CD4-positive, alpha-beta T cell treated with Interleukin-6 at 100 ng/mL for 8 hours (primary cell): ENCODE measurements at places on chromosomes 12 and 14.

GRCh38 chr12:27460471-27460978, 14.0 kb downstream of the SMCO2 start:
- no peak for DNase-seq

DNA sequence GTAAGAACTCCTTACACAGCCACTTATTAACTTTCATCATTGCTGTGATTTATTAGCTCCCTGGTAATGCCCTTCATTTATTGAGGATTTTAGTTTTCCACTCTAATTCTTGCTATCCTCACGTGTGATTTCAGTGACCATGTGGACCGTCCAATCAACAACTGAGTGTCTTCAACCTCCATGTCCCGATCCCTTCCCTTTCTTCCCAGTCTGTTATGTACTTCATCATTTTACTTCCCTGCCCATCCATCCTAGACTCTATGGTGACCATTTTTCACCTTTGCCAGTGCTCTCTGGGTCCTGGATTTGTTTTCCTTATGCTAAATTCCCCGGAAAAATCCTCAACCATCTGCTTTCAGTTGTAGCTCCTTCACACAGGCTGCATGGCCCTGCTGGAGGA, 111.0 kb downstream of the MSRB3 start:
- DNase-seq, result no peak

- DNase-seq, result peak; percentile 48
Measured at GRCh38 chr12:53208877-53209463, 1.9 kb upstream of the ITGB7 start.

DNA sequence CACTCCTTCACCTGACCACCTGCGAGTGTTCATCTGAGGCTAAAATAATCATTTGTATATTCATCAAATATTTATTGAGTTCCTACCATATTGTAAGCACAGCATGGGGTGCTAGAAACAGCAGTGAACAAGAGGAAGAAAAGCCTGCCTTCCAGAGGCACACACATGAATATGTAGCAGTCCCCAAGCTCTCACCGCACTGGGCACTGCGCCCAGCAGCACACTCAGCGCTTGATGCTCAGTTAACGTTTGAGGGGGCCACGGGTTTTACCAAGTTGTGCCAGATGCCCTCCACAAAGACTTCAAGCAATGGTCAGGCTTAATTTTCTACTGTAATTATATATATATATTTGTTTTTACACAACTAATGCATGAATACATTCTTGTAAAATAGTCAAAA, 52.0 kb downstream of the HELB start:
- no peak for DNase-seq

DNA sequence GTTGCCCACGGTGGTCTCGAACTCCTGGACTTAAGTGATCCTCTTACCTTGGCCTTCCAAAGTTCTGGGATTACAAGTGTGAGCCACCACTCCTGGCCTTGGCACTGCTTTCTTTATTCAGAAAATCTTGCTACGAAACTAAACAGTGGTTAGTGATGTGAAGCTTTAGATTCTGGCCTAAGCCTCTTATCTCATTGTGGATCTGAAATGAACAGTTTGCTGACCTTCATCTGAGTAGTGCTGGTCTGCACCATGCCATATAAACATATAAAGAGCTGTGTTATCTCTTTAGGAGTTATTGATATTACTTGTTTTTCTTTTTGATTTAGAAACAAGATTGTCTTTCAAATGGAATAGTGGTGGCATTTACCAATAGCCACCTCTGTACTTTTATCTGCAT, 22.6 kb downstream of the SRGAP1 start:
- DNase-seq, result no peak

DNA sequence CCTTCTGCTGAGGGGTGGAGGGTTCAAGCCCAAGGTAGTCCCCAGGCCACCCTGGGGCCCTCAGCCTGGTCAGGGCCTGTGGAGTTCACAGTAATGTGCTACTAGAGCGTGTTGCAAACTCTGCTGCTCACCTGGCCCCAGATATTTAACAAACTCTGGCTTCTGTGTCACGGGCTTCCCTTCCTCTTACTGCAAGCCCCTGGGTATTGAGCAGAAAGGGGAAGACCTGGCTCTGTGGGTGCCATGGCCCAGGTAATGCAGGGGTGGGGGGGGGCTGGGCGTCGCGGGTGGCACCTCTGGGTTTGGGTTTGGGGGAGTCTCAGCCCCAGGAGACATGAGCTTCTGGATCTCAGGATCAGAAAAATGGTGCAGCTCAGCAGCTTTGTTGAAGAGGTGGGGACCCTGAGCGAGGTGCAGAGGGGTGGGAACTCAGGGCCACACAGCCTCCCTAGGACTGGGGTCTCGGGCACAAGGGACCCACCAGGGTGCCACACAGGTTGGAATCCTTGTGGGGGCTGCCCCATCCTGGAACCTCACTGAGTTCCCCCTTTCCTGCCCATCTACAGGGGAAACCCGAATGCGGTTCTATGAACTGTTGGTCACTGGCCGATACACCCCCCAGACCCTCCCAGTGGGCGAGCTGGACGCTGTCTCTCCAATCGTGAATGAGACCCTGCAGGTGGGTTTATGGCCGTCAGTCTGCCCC, 4.0 kb downstream of the SETD1B start:
- DNase-seq, result no peak
